Mammary epithelial cell (primary cell): ENCODE measurements at places on chromosomes 7 and 10. TPM values are rescaled to one million over a fixed set of nuclear protein-coding genes. Genes with fewer than 3 reads are reported as not detected.

Gene PDE6C
- not detected for total RNA-seq

Gene GRM3
- not detected for total RNA-seq

DNA sequence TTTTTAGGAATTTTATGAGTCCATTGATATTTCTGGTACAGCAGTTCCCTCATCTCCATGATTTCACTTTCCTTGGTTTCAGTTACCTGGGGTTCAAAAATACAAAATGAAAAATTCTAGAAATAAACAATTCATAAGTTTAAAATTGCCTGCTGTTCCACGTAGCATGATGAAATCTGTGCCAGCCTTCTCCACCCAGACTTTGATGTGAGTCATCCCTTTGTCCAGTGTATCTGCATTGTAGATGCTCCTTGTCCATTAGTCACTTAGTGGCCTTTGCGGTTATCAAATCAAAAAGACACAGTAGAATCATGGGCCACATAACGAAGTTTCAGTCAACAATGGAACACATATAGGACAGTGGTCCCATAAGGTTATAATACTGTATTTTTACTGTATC is 286.9 kb downstream of the PTEN start:
- peak; percentile 87 for DNase-seq

GRCh38 chr7:95598511-95598910 is 2.2 kb upstream of the PDK4 start:
- no peak for DNase-seq

DNA sequence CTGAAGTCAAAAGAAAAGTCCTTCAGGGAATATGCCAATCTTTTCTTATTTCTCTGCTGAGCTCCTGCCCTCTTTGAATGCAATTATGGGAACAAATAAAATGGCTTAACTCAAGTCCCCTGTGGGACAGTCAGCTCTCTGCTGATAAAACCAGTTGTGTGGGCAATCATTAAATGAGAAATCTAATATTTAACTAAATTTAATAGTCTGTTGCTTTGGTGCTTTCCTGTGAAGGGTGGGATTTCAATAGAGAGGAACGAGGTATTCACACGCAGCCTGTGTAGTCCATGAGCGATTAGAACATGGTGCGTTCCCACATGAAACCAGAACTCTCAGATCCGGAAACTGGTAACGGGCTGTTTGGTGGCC is 138.4 kb downstream of the PAXIP1 start:
- no peak for DNase-seq

DNA sequence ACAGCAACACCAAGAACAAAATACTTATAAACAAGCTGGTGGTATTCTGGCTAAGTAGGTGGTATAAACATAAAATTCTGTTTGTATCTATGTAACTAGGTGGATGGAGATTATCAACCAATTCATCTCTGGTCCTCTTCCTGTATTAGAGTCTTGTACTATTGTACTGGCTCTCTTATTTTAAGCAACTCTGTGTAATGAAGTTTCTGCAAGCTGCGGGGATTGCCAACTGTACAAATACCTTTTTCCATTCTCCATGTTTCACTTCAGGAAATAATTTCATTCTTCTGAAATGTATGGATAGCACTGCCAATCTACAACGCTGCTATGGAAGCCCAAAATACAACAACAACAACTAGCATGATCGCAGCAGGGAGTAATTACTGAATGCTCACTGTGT is 44.8 kb downstream of the JAZF1 start:
- no peak for DNase-seq

DNA sequence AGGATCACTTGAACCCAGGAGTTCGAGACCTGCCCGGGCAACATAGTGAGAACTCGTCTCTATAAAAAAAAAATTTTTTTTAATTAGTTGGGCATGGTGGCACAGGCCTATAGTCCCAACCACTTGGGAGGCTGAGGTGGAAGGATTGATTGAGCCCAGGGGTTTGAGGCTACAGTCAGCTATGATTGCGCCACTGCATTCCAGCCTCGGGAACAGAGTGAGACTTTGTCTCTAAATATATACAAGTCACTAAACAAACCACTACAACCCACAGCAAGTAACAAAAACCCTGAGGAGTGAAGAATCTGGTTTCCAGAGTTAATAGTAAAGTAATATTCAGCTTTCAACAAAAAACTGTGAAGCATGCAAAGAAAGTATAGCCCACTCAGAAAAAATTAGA is 32.7 kb upstream of the HHEX start:
- DNase-seq = no peak

DNA sequence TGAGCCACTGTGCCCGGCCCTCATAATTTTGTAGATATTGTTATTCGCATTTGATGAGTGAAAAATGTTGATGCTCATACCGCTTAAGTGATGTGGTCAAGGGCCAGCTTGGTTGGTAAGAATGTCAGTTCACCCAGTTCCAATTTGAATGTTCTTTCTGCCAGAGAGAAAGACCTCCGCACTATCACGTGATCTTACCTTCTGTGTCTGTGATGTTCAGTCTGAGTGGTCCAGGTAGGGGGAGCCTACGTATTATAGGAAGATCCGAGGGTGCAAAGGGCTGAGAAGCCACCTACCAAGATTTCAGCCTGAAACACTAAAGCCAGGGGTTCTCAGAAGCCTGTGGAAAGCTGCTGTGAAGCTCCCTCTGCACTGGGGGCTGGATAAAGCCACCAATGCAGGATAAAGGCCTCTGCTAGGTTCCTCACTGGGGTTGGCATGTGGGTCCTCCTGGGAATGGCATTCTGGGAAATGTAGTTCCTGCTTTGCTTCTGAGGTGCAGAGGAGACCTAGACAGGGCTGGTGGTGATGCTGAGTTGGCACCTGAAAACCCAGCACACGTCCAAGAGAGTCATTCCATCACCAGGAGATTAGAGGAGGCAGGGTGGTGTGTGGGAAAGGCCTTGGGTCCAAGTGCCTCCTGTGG is 64.7 kb upstream of the AOAH start:
- DNase-seq = no peak

- peak; percentile 73 for DNase-seq
Measured at GRCh38 chr7:48250441-48250951, 79.2 kb downstream of the ABCA13 start.

DNA sequence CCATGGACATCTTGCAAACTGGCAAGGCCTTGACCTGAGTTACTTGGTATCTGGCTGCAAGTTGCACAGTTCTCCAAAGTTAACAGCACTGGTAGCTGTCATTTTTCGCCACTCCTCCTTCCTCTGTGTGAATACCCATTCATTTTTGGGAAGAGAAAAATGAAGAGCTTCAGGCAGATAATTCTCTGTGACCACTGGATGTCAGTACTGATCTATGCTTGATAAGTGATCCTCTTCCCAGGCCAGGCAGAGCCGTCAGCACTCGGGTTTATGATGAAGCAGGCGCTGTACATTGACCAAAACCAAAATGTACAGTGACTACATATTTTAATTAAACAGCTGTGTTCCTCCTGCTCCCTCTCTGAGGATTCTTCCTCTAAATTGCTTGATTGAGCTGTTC is 55.9 kb upstream of the PDZD8 start:
- peak; percentile 60 for DNase-seq

Gene FUOM
- 17.5 TPM for total RNA-seq

DNA sequence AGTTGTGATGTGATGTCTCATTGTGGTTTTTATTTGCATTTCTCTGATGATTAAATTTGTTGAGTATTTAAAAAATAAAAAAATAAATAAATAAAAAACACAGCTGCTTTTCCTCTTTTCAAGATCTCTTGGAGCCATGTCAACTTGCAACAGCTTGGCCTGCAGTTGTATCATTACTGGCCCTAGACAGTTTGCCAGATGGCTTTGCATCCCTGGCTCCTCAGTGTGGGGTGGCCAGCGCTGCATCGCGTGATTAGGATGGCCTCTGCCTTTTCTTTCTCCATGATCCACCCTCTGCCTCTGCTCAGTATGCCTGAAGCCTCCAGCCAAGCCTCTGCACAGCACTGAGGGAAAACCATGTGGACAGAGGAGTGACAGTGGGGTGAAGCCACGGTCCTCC is 96.8 kb downstream of the PPP1R3C start:
- no peak for DNase-seq

DNA sequence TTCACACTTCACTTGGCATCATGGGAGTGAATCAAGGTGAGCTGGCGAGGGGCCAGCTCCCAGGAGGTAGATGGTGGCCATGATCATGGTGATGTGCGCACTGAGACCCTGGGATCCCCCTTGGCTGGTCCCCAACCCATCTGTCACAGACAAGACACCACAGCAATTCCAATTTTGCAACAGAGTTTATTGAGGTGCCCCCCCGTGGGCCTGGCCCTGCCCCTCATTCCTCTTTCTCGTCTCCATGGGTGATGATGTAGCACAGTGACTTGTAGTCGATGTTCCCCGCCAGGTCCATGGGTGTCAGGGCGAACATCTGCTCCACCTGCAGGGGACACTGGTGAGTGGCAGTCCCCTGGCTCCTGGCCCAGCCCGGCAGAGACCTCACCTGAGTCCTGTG is 2.4 kb downstream of the MYL7 start:
- no peak for DNase-seq
